T follicular helper cell (primary cell): ENCODE measurements at places on chromosomes 1 and 21.

DNA sequence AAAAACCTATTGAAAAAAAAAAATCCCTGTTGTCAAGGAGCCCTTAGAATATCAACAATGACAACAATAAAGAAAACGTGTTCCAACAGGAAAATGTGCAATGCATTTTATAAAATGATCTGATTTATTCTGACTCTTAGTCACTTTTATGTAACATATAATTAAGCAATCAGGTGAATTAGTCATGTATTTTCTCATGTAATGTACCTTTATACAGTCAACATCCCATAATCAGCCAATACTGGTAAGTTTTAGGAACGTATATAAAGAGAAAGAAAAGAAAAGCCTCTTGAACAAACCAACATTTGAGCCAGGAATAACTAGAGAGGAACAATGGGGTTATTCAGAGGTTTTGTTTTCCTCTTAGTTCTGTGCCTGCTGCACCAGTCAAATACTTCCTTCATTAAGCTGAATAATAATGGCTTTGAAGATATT, at the start of gene CLCA4:
Gene CLCA4 (plus strand): TSS at position 292 of the 435 bp plus-strand sequence. CDS start 42 bp downstream, at position 334.
- DNase-seq, result no peak

GRCh38 chr1:182602935-182603645, 1.1 kb downstream of the RGS16 start:
- no peak for DNase-seq

DNA sequence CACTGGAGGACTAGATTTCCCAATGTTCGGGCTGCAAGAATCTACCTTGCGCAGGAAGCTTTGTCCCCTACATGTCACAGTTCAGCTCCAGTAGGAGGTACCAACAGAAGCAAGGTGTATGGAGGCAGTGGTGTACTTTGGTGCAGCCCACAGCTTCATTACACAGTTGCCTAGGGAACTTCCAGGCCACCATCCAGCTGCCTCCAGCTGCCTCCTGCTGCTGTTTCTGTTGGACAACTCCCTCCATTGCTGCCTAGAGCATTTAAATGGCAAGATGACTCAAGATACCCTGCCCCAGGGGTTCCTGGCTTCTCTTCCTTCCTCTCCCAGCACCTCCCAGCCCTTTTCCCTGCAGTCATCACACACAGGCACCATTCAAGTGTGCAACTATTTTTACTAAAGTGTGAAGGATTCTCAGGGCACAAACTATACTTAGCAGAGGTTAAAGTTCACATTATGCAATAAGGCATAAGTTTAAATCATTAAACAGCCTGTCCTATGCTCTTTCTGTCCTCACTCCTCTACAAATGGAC, 39.0 kb upstream of the ATP1A1 start:
- no peak for DNase-seq

GRCh38 chr1:246001837-246002230, 505.2 kb downstream of the SMYD3 start:
- DNase-seq, result no peak

- DNase-seq, result no peak
Measured at GRCh38 chr1:173392895-173393658, 84.1 kb upstream of the PRDX6 start.

GRCh38 chr1:173240609-173241008, 33.5 kb upstream of the TNFSF4 start:
- no peak for DNase-seq

- no peak for DNase-seq
Measured at GRCh38 chr21:37202221-37203110, 64.7 kb downstream of the VPS26C start.

GRCh38 chr1:6912518-6912917, 127.3 kb downstream of the CAMTA1 start:
- no peak for DNase-seq

GRCh38 chr1:28782011-28782410, 30.0 kb upstream of the OPRD1 start:
- no peak for DNase-seq

DNA sequence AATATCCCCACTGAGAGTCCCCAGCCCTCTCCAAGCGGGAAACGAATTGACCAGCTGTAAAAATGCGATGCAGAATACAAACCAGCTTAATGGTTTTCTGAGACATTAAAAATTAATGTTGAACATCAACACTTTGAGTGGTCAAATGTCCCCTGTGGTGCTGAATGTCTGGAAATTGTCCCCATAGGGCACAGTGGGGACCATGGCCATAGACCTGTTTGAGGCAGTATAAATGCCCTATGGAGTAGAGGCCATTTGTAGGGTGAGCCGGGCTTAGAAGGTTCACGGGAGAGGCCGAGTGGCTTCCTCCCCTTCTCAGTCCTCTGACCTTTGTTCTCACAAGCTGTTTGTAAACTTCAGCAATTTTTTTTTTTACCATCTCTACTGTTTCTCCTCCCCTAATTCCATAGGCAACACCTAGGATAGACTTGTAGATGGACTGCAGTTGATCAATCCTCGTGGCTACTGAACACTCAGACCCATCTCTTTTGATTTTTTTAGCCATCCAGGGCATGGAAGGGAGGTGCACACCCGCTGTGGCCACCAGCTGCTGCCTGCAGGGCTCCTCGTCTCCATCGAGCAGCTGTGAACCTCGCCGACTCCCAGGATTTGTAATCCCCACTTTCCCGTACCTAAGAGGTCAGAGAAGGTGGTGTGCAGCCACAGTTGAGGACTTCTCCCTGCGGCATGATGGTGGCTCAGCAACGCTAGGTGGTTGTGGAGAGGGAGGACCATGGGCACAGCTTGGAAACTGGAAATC, 41.0 kb downstream of the KAZN start:
- no peak for DNase-seq

GRCh38 chr21:29133241-29133640, 2.8 kb downstream of the MAP3K7CL start:
- DNase-seq, result no peak
